ENCODE measurements at places on chromosomes 16 and 17. TPM values are rescaled to one million over a fixed set of nuclear protein-coding genes. Genes with fewer than 3 reads are reported as not detected.

The PIK3R6 gene
- total RNA-seq, result not detected

The C16orf54 gene
- not detected for total RNA-seq

The HLF gene
- total RNA-seq, result 0.51 TPM

DNA sequence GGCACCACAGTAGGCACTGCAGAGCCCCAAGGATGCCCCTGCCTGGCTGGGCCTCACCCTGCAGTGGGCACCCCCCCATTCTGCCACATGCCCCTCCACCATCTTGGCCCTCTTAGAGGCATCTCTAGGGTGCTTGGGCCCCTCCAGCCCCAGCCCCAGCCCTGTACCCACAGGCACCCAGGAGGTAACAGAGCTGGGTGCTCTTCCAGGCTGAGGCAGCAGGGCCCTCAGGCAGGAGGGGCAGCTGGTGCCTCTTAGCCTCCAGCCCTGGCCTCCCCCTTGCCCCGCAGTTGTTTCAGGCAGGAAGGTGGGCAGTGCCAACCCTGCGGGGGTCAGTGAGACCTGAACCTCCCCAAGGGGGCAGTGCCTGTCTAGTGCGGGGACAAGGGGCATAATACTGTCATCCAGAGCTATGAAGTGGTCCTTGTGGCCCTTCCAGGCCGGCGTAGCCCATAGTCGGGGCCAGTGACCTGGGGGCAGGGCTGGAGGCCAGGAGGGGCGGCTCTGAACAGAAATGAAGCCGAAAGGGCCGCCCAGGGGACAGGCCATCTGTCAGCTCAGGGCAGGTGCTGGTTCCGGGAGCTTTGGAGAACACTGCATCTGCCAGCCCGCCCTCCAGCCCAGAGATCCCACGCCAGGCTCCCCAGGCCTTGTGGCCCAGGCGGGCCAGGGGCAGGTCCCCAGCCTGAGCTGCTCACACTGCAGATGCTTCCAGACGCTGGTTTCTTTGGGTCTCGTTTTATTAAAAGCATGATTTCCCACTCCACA is 4.9 kb upstream of the AATK start:
- no peak for DNase-seq

DNA sequence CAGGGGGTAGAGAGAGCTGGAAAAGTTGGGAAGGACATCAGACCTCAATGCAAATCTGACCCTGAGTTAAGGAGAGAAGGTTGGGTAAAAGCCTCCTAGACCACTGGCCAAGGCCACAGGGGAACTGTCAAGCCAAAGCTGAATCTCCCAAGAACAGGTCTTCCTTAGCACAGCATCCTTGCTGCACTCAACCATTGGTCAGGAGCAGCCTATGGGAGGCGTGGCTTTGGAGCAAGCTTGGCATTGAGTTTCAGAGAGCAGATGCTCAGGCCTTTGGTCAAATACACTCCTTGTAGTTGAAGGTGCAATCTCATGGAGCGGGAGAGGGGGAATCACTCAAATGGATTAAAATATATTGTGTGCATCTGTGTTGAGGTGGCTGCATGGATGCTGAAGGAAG is 21.8 kb downstream of the SOX9 start:
- DNase-seq, result no peak

All from fibroblast of lung (primary cell).